ENCODE measurements at places on chromosomes 6 and 20.

DNA sequence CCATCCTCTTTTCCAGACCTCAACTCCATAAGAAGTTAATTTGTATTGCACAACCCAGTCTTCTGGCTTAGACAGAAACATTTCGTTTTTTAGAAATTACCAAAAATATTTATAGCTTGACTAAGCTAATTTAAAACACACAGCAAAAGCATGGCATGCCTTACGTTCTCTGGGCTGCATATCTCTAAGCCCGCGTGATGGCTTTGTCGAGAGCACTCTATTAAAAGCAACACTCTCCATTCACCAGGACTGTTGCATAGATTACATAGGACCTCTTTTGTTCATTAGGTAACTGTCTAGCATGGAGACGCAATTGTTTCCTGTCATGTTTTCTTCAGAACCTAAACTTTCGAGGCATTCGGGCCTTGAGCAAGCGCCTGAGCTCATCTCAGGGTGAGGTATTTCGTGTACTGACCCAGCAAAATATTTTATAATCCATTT lies 104.5 kb downstream of the IBTK start:
- no peak for DNase-seq

- no peak for DNase-seq
Measured at GRCh38 chr6:156919814-156920369, 142.7 kb downstream of the ARID1B start.

GRCh38 chr6:157667211-157668008 lies 155.6 kb upstream of the SNX9 start:
- no peak for DNase-seq

DNA sequence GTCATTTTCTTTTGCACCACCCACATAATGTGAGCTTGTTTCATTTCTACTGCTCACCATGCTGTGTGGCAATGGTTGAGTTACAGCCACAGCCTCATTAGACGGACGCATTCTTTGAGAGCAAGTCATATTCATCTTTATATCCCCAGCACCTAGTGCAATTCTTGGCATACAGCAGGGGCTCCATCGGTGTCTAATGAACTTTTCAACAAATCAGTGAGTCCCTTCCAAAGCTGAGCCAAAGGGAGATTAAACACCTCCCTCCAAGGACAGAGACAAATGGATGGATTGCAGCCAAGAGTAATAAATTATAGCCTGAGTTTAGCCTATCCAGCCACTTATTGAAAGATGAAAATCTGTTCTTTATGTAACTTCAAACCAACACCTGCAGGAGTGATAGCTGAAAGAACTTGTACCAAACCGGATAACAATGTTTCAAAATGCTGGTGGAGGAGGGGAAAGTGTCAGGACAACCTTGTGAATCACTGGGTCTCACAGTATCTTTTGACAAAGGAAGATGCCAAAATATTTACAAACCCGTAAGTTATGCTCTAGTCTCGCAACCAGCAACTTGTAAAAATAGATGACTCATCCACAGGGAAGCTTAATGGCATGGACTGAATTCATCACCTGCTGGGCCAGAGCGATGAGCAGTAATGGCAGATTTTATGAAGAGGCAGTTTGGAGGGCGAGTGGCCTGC lies 139.0 kb downstream of the PXDC1 start:
- DNase-seq, result no peak

DNA sequence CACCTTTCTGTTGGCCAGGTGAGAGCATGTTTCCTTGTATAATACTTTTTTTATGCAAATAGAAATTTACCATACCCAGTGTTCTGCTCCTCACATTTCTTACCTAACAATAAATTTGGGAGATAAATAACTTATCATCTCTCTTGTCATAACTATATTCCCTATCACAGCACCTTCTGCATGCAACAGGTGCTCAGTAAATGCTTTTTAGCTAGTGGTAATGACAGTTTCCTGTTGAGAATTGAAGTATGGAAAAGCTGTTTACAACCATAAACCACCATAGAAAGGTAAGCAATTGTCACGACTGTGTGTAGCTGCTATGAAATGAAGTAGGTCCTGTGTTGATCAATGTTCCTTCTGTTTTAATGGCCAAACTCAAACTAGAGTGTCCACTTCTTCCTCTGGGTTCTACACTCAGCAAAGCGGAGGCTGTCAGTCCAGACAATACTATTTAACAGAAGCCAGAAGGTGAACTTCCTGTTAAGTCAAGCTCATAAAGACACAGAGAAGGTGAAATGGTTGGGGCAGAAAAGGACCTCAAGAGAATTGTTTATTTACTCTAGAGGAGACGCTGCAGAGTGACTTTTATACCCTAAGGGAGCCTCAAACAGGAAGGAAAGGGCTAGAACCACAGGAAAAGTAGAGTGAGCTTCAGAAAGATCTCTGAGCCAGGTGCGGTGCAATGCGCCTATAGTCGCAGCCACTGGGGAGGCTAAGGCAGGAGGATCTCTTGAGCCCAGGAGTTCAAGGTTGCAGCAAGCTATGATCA lies 84.0 kb upstream of the SLC22A16 start:
- no peak for DNase-seq

DNA sequence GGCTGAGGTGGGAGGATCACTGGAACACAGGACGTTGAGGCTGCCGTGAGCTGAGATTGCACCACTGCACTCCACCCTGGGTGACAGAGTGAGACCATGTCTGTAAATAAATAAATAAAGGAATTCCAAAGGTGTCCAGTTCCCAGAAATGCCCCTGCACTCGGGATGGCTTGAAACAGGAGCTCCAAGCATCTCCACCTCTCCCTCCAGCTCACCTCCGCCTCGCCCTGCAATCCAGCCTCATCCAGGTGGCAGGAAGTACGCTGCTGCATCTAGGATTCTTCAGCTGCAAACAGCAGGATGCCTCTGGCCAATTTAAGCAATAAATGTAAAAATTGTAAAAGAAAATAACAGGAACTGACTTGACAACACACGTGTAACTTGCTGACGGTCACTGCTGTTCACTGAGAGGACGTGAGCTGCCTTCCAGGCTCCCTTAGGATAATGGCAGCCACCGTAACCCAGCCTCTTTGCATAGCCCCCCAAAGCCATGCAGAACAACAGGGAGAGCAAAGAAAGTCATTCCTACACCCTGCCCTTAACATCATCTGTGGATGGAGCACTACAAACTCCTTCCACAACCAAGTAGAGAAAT lies 11.4 kb upstream of the GRM4 start:
- DNase-seq, result no peak

DNA sequence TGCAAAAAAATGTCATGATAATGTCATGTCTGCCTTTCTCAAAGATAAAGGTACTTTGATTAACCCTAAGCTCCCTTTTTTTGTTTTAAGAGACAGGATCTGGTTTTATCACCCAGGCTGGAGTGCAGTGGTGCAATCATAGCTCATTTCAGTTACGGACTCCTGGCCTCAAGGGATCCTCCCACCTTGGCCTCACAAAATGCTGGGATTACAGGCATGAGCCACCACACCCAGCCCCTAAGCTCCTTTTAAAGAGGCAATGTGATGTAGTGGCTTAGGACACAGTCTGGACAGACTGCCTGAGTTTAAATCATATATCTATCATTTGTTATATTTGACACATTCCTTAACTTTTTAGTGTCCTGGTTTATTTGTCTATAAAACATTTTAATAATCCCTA lies 77.0 kb downstream of the FLRT3 start:
- DNase-seq, result no peak

DNA sequence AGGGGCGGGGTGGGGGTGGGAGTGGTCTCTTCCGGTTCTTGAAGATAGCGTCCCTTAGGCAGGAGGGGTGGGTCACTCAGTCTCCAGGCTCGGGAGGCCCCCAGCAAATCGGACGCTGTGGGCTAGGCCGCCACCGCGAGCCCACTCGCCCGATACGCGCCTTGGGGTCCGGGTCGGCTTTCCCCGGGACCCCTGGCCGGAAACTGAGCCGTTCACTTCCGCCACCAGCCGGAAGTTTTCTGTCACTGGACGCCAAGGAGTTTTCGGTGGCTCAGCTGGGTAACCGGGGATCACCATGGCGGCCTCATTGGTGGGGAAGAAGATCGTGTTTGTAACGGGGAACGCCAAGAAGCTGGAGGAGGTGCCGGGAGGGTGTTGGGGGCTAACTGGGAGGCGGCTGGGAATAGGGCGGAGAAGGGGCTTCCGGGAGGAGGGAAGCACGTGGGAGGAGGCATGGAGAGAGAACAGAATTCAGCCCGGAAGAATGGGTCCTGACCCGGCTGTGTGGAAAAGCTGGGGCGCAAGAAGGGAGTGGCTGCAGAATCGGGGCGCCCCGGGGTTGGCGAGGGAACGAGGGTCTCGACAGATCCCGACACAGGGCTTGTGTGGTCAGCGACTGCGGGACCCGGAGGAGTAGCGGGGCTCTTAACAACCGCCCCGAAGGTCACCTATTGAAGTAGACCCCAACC lies at the start of gene ITPA:
Gene ITPA (plus strand): TSS at position 242 of the 689 bp plus-strand sequence. CDS start 54 bp downstream, at position 296.
- no peak for DNase-seq

DNA sequence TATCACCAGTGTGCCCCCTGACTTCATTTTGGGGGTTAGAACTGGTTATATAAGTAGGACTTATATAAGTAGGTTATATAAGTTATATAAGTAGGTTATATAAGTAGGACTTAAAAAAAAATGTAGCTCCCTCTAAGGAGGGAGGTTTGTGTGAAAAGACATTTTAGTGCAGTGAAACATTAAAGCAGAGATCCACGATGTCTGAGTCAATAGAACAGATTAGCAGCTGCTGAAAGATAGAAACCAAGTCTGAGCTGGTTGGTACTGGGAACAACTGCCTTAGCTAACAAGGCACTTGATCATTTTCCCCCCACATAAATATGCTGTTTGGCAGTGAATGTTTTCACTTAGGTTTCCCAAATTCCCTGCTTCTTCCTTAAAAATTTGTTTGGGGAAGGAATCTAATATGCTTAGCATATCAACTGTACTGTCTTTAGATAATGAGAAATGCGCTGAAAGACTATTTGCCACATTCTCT lies 2.1 kb upstream of the RPS12 start:
- no peak for DNase-seq

DNA sequence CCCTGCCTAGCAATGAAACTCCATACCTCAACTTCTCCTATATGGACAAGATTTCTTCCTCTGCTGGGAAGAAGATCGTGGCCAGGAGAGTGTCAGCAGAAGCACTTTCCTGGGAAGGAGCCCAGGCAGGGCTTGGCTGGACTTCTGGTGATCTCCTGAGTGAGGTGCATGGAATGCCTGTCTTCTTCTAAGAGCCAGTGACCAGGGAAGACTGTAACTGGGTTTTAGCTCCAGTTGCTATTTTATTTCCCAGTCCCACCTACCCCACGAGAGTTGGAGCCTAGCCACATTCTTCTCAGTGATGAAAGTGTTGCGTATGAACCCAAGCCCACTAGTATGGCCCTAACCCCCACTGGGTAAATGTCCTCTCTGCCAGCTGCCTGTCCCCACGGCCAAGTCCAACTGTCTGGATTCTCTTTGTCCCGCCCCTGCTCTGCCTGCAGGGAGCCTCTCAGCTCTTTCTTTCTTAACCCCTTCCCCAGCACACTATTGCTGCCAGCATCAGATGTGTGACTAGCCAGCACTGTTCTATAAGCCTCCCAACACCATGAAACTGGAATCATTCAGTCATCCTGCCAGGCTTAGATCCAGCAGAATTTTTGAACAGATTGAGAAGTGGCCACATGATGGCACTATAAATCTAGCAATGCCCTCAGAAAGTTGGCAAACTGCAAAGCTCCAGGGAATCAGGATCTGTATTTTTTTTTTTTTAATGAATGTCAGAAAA lies 69.8 kb upstream of the FAM184A start:
- peak; percentile 48 for DNase-seq

- no peak for DNase-seq
Measured at GRCh38 chr20:32518593-32519380, 66.3 kb downstream of the NOL4L start.

GRCh38 chr6:45743028-45743615 lies 272.5 kb downstream of the CLIC5 start:
- DNase-seq, result no peak

GRCh38 chr6:98864497-98864896 lies 30.1 kb downstream of the POU3F2 start:
- DNase-seq, result no peak

GRCh38 chr6:1482381-1483166 lies 93.2 kb downstream of the FOXF2 start:
- DNase-seq, result no peak

DNA sequence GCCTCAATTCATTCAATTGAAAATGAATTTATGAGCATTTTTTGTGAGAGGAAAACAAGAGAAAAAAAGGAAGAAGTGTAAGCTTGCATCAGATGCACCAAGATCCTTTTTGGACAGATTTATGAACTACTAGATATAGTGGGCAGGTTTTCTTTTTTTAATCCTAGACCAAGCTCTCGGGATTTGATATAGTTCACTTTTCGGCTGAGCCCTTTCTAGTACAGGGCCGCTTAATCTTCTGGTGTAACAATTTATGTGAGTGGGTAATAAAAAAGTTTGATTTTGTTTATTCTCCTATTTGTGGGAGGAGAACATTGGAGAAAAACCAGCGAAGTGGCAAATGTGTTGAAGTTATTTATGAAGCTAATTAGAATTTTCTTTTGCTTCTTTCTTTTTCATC lies 538.0 kb downstream of the UTRN start:
- no peak for DNase-seq

- no peak for DNase-seq
Measured at GRCh38 chr20:15063081-15063480, 725.7 kb upstream of the FLRT3 start.

GRCh38 chr6:82893889-82894652 lies 171.6 kb downstream of the UBE3D start:
- DNase-seq, result no peak

- no peak for DNase-seq
Measured at GRCh38 chr20:11540558-11540957, 377.1 kb upstream of the BTBD3 start.

GRCh38 chr6:63452125-63452524 lies 120.2 kb upstream of the LOC128125822 start:
- no peak for DNase-seq

- no peak for DNase-seq
Measured at GRCh38 chr6:90370493-90370959, 73.9 kb upstream of the BACH2 start.

GRCh38 chr20:25579081-25579770 lies 6.1 kb downstream of the NINL start:
- no peak for DNase-seq

GRCh38 chr6:106745824-106746582 lies 116.6 kb downstream of the QRSL1 start:
- DNase-seq, result no peak

DNA sequence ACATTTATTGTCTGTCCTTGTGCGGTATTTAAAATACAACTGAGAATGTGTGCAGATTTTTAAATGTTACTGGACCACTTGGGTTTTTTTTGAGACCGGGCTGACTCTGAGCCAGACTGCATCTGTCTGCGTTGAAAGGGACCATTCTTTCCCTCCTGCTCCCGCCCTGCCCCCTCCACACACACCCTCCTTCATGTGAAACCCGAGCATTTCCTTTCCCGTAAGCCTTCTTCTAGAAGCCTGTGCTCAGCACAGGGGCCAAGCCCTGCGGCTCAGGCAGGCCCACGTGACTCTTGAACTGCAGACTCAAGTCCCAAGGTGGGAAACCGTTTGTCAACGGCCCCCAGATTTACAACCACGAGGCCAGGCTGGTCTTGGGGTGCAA lies 82.7 kb upstream of the FOXC1 start:
- DNase-seq, result peak; percentile 37

GRCh38 chr20:8662433-8662954 lies 406.4 kb upstream of the PLCB4 start:
- DNase-seq, result no peak

- no peak for DNase-seq
Measured at GRCh38 chr20:61311656-61312387, 59.8 kb downstream of the CDH4 start.

- no peak for DNase-seq
Measured at GRCh38 chr6:35016502-35017321, 124.4 kb downstream of the TCP11 start.

- DNase-seq, result no peak
Measured at GRCh38 chr6:45605971-45606370, 228.2 kb upstream of the SUPT3H start.

GRCh38 chr20:51386586-51386985 lies 155.9 kb downstream of the NFATC2 start:
- DNase-seq, result no peak
